ENCODE measurements at places on chromosomes 11 and 22.

GRCh38 chr11:64196626-64197025 lies 9.9 kb upstream of the FERMT3 start:
- no peak for DNase-seq

DNA sequence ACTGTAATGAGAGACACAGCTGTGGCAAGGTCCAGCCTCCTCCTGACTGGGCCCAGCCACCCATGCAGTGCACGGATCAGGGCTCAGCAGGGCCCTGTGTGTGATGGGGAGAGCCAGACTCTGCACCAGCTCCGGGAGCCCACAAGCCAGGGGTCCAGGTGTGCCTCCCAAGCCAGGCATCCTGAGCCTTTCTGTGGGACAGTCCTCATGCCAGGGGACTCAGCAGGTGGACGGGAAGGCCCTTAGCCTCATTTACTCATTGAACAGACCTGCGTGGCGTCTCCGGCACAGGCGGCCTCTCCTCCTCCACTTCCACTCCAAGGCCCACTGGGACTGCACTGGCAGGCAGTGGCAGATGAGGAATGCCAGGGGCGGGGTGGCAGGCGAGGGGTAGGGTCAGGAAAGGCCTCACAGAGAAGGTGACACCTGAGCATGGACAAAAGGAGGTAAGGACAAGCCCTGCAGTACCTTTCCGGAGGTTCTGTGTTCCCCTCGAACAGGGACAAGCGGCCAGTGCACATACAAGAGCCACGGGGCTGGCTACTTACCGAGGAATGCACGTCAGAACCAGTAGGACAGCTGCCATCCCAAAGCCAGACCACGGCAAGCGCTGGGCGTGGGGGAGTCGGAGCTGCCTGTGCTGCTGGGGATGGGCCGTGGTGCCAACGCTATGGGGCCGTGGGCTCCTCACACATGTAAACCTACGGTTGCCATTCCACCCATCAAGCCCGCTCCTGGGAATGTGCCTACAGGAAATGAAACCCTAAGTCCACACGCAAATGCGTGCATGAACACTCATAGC lies 52.7 kb downstream of the IGF2 start:
- DNase-seq: no peak

GRCh38 chr22:29268511-29269229 lies 602 bp downstream of the EWSR1 start:
- no peak for DNase-seq

GRCh38 chr11:129723761-129724162 lies 91.9 kb upstream of the TMEM45B start:
- no peak for DNase-seq

DNA sequence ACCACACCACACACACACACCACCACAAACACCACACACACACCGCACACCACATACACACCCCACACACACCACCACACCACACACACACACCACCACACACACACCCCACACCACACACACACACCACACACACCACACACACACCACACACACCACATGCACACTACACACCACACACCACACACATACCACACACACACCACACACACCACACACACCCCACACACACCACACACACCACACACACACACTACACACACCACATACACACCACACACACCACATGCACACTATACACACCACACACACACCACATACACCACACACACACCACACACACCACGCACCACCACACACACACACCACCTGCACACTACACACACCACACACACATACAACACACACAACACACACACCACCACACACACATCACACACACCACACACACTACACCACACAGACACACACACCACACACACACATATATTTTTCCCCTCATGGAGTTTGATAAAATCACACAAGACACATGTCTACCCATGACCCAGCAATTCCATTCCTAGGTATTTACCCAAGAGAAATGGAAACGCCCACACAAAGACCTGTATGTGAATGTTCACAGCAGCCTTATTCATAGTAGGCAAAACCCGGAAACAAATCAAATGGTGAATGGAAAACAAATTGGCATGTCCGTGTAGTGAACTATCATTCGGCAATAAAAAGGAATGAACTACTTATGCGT lies 14.3 kb downstream of the CD5 start:
- DNase-seq: no peak
